Tibial nerve (tissue), 4 donors: ENCODE measurements at places on chromosomes 13 and 19.

- peak; percentile 33 for DNase-seq
These were observed at the start of gene LRRC25 for GRCh38 chr19:18397242-18398202. TSS of gene LRRC25 (minus strand) at chr19:18397622. CDS start at chr19:18396963, 659 bp downstream.

DNA sequence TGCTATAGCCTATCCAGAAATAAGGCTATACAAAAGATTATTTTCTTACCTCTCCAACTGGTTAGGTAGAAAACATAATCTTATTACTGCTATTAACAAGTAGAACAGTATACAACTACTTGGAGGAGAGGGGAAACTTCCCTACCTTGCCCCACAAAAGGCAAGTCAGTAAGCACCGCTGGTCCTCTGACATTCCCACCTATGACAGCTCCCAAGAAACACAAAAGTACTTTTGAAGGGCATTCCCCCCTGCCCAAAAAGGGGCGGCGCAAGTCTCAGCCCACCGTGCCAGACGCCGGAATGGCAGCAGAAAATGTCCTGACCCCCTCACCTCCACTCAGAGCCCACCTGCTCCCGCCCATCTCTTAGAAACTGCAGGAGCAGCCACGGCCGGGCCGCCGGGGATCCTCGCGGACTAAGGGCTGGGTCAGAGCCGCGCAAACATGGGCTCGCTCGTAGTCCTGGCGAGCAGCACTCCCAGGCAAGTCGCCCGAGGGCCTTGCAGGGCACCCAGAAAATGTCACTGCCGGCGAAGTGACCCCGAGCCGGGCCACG is 437 bp downstream of the SUCLA2 start:
- no peak for DNase-seq

GRCh38 chr19:42514449-42514848 is 13.8 kb downstream of the CEACAM1 start:
- DNase-seq, result no peak

GRCh38 chr19:11138601-11139300 is 16.8 kb downstream of the SPC24 start:
- DNase-seq, result peak; percentile 50

GRCh38 chr13:94178625-94179244 is 300.7 kb downstream of the DCT start:
- no peak for DNase-seq

DNA sequence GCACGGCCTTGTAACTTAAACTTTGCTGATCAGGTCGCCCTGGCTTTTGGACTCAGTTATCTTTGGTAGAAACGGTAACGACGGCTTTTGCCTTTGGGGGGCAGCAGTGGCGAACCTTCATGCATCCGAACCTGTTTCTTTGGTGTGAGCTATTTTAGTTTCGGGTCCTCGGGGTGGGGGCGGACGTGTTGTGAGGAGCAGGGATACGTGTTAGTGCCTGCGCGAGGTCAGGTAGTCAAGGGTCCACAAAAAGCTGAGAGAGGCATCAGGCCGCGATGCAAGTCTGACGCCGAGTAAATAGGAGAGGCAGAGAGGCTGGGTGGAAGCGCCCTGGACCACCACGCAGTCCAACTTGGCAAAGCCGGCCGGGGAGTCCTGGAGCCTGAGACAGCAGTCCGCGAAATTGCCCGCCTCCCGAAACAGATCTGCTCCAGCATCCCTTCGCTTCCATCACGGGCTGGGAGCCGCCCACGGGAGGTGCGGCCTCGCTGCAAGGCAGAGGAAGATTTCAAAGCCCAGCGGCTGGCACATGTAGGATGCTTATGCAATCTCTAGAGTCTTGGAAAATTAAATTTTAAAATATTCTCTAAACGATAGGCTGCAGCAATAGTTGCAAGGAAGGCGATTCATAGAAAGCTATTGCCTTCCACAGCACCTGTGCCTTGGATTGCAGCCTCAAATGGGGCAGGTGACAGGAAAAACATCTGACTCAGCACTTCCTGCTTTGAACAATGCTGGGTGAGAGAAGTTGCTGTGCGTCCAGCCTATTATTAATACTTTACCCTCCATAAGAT is 4.6 kb upstream of the TPP2 start:
- DNase-seq, result peak; percentile 61

DNA sequence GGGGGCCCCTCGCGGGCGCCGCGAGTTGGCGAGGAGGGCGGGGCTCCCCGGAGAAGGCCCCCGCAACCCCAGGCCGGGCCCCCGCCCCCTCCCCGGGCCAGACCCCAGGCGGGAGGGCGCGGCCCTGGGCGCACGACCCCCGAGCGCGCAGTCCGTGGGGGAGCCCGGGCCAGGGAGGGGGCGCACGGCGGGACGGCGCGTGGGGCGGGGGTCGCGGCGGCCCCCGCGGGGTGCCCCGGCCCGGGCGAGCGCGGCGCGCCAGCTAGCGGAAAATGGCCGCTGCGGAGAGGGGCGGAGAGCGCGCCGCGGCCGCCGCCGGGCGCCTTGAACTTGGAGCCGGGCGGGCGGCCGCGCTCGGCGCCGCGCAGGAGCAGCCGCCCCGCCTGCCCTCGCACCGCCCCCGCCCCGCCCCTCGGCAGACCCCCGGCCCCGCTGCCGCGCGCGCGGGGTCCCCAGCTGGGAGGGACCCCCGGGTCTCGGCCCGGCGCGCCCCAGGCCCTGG is 6.4 kb upstream of the NFIC start:
- DNase-seq, result no peak

DNA sequence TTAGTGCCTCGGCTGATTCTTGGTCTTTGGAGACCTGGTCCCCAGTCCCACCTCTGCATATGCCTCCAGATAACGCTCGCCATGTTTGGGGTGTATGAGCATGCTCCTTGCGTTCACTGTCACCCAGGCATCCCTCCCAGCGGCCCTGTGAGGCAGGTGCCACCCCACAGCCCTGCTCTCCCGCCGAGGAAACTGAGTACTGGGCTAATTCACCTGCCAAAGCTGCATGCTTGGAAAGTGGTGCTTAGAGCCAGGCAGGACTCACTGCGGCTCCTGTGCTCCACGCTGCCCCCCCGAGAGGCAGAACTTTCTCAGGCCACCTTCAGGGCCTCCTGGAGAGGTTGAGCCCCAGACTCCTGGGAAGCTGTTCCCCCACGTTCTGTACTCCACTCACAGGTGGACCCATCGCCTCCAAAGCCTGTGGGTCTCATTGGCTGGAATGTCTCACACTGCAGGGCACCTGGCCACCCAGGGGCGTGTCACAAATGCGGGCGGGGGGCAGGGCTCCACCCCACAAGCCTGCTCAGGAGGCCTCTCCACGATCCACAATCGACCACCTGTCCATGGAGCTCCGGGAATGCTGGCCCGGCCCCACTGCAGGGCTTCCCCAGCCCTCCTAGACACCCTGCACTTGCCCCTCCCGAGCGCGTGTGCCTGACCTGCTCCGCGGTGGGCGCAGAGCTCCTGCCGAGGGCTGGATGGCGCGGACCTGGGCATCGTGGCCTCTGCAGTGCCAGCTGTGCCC is 64.6 kb downstream of the ATP11A start:
- no peak for DNase-seq

GRCh38 chr19:38912600-38913514 is 871 bp upstream of the CCER2 start:
- no peak for DNase-seq

DNA sequence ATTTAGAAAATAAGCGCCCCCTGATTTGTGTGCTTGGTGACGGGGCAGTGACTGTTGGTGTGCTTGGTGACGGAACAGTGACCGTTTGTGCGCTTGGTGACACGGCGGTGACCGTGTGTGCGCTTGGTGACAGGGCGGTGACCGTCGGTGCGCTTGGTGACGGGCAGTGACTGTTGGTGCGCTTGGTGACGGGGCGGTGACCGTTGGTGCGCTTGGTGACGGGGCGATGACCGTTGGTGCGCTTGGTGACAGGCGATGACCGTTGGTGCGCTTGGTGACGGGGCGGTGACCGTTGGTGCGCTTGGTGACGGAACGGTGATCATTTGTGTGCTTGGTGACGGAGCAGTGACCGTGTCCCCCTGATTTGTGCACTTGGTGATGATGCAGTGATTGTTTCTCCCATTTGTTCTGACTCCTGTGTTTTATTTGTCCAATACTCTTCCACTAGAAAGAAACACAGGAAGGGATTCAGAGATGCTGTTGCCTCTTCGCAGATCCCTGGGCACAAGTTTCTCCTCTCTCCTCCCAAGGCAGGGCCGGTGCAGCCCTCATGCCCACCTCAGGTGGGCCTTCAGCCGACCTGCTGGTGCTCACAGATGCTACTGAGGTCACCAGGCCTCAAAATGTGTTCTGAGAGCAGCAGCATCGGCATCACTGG is 128.3 kb downstream of the ATP11A start:
- DNase-seq, result no peak

DNA sequence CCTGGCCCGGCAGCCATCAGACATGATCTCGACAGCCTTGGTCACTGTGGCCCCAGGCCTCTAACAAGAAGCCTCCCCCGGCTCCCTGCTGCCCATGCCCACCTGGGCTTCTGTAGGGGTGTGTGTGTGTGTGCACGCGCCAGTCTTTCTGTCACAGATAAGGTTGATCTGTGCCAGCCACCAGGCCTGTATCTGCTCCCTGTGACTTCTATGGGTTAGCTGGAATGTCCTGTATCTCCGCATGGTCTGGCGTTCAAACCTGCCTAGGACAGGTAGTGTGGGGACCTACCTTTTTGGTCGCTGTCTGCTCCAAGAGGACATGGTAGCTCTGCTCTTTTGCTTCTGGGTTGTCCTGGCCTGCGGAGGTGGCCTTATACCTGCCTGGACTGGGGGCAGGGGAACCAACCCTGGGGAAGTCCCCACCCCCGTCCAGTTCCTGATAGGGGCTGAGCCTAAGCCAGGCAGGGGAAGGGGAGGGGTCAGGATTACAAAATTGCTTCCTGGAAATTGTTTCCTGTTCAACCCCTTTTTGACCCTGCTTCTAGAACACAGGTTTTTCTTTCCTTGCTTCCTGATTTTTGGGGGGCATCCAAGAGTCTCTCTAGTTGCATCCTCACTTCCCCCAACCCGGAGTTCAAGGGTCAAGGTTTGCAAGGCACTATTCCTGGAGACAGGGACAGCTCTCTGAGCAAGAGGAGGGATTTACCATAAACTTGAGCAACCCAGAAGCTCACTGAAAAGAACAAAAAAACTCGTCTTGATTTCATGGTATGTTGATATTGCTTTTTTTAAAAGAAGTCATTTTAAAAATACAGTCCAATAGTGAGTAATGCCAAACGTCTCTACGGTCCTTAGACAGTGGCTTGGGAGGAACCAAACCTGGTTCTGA is at the start of gene LRG1:
TSS of gene LRG1 (minus strand) at position 344 of the 889 bp plus-strand sequence. CDS start at position 321, 23 bp downstream.
- DNase-seq, result peak; percentile 24

DNA sequence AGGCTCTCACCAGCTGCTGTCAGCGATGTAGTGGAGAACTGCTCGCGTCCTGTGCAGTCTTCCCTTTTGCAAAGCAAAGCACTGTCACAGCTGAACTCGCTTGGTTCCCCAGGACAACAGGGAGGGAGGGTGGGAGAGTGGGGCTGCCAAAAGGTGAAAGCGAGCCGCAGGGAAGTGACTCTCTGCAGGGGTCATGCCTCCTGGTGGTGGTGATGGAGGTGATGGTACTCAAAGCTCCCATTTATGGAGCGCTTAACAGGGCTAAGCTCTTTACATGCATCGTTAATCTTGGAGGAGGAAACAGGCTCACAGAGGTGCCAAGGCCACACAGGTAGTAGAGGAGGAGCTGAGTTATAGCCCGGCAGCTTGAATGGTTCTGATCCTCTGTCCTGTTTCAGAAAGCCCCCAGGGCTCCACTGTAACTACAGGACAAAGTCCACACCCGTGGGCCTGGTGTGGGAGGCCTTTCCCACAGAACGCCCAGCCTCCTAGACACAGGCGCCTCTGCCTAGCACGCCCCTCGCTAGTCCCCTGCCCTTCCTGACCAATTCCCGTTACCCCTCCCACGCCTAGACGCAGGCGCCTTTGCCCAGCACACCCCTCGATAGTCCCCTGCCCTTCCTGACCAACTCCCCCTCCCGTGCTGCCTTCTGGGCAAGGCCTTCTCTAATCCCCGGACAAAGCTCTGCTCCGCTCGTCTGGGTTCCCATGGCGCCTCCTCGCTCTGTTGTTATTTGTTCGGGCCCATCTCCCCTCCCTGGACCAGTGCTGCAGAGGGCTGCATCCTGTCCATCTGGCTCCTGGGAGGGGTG is 10.7 kb downstream of the PPP1R37 start:
- no peak for DNase-seq

DNA sequence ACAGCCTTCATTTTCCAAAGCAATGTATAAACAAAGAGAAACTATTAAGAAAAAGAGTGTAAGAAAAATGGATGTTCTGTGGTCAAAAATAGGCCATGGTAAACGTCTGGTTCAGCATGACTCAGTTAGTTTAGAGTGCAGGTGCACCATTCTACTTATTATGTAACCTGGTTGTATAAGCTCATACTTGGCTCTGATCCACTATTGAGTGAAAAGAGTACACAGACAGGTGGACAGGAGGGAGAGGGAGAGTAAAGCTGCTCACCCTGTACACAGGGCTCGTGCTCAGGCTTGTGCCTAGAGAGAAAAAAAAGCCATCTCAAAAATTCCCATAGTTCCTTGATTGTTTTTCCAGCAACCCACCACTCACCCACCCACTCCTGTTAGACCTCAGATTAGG is 85.8 kb upstream of the ZNF91 start:
- no peak for DNase-seq

DNA sequence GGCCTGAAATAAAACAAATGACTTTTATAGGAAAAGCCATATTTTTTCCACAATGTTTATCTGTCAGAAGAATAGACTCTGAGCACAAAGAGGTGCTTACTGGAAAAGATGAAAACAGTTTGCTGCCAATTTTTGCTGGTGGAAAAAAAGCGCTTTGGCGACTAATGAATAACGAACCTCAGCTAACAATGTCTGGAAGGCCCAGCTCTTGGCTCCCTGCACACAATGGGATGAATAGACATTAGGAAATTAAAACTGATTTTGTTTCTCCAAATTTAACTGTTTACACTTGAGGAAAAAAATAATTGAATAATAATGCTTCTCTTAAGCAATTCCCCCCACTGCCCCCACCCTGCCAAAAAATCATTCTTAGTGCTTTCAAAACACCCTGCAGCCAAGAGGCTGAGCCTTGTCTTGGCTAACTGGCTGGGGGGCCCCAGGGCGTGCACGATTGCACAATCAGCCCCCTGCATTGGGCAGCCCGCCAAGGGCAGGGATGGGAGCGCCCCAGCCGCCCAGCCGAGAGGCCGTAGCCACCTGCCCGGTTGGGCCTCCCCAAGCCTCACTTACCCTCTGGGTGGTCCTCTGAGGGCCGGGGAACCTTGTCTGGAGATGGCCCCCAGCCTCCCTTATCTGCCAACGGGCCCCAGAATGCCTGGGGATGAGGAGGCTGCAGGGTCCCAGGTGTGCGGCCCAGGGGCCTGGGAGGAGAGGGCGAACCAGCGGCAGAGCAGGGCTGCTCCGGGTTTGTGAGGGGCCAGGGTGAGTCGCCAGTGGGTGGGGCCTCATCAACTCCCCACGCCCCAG is 16.8 kb downstream of the CEBPG start:
- peak; percentile 51 for DNase-seq

GRCh38 chr13:91169321-91170050 is 178.0 kb upstream of the MIR17HG start:
- DNase-seq, result no peak

GRCh38 chr13:95660981-95661581 is 15.9 kb upstream of the DNAJC3 start:
- no peak for DNase-seq
